ENCODE measurements at places on chromosomes 6 and 20.

GRCh38 chr6:71079677-71080076 lies 122.8 kb upstream of the B3GAT2 start:
- no peak for DNase-seq

- DNase-seq: no peak
These were observed 29.0 kb downstream of the MYLIP start for GRCh38 chr6:16157909-16158308.

DNA sequence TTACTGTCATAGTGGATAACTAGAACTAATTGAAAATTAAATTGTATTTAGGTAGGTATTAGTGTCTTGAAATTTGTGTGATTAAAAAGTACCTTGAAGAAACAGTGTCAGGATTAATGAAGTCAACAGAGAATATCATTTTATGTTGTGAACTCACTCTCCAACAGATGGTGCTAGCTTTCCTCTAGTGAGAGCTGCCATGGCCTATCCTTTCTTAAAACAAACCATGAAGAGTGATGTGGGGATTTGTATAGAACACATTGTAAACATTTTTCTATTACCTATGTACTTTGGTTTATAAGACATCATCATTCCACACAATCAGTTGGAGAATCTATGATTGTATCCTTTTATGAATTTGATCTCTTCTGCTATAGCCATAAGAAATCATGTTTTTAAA lies 4.8 kb upstream of the SRSF12 start:
- DNase-seq: no peak

DNA sequence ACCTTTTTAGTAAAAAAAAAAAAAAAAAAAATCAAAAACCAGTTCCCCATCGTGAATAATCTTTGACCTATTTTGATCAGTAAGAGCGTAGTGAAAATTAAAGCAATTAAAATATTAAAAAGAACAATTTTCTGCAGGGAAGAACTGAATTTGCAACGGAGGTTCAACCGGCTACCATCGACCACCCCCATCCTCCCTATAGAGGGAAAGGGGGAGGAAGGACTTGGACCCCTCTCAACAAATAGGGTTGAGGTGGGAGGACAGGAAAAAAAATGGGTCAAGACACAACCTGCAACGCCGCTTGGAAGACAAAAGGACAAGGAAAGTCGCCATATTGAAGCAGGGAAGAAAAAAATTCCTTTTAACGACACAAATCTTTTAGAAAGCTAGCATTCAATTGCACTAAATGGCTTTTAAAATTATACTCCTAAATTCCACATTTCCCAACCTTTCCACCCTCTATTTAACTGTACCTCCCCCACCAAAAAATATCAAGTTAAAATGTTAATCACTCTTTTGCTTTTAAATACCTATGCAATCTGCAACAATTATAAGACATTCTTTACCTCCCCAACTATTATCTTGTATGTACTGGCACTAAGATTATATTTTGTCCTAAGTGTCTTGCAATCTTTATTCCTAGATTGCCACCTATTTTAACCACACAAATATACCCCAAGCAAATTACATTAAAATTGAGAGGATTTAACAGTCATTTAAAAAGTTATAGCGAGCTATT lies 1.7 kb downstream of the PPP1R10 start:
- DNase-seq: no peak

GRCh38 chr6:141521440-141521839 lies 611.3 kb upstream of the GJE1 start:
- DNase-seq: no peak

DNA sequence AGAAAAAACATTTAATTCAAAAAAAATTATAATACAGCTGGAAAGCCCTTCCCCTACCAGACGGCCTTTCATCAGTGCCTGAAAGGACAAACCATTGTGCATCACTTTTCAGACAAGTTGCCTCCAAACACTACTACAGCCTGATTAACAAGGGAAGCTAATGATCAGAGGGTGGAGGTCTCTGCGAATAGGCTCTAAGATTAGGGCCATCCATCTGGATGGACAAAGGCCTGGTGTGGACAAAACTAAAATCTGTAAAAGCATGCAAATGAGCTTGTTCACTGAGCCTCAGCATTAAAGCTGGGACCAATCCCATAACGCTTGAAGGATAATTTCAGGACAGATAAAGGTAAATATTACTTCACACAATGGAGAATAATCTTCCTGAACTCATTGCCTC lies 228.7 kb upstream of the PLN start:
- DNase-seq: no peak
